ENCODE measurements at places on chromosomes 1 and 21.

DNA sequence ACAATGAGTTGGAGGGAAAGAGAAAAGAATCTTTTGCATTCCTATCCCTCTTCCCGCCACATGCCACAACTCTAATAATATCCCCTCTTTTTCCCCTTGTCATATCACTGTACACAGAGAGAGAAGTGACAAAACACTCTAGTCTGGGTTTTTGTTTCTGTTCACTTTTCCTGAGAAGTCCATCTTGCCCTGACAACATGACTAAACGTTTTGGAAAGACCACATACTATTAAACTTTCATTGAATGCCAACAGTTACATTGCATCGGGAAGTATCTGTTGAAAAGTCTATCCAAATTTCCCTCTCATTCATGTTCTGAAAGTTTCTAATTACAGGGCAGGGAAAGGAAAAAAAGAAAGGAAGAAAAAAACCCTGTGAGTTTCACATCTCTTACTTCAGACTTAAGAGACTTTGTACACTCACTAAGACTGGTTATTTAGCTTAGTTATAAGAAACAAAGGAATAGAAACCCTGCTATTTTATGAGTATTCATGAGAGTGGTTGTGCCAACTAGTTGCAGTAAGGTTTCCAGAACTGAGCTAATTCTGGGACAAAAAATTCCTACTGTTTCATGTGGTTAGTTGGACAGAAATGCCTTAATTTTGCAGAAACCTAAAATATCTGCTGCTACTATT is 16.9 kb downstream of the PLA2G4A start:
- DNase-seq = peak; percentile 51

- no peak for DNase-seq
These were observed 430 bp downstream of the BTG2 start for GRCh38 chr1:203305809-203306088.

GRCh38 chr1:25743164-25744139 is 56.5 kb upstream of the SELENON start:
- peak; percentile 24 for DNase-seq

DNA sequence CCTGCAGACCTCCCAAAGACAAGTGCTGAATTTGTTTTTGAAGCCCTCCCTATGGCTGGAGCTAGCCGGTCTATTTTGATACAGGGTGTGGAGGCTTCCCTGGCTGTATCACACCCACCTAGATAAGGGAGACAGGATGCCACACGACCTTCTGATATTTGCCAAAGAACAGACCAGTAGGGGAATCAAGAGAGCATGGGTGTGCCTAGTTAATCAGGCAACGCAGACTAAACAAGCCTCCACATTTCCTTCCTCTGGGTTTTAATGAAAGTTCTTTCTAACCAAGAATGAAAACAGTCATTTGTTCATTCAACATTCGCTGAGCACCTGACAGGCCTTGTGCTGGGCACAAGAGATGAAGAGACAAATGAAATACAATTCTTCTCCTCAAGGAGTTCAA is 446.8 kb downstream of the PLPP3 start:
- DNase-seq = no peak

GRCh38 chr1:93766451-93766850 is 84.8 kb upstream of the BCAR3 start:
- DNase-seq = no peak

DNA sequence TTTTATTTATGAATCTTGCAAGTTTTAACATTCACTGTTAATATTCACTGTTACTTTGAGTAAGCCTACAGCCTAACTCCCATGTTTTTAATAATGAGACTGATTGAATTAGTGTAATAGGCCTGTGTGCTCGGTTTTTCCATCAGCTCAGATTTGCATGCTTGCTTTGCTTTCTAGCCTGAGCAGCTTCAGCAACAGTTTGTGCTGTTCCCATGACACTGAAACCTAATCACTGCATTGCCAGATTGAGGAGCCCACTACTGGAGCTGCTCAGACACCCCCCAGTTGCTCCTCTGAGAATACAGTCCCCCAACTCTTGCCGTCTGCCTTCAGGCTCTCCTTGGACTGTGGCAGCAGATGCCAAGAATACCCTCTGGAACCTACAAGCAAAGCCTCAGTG is 695.4 kb downstream of the BRINP3 start:
- DNase-seq = no peak

DNA sequence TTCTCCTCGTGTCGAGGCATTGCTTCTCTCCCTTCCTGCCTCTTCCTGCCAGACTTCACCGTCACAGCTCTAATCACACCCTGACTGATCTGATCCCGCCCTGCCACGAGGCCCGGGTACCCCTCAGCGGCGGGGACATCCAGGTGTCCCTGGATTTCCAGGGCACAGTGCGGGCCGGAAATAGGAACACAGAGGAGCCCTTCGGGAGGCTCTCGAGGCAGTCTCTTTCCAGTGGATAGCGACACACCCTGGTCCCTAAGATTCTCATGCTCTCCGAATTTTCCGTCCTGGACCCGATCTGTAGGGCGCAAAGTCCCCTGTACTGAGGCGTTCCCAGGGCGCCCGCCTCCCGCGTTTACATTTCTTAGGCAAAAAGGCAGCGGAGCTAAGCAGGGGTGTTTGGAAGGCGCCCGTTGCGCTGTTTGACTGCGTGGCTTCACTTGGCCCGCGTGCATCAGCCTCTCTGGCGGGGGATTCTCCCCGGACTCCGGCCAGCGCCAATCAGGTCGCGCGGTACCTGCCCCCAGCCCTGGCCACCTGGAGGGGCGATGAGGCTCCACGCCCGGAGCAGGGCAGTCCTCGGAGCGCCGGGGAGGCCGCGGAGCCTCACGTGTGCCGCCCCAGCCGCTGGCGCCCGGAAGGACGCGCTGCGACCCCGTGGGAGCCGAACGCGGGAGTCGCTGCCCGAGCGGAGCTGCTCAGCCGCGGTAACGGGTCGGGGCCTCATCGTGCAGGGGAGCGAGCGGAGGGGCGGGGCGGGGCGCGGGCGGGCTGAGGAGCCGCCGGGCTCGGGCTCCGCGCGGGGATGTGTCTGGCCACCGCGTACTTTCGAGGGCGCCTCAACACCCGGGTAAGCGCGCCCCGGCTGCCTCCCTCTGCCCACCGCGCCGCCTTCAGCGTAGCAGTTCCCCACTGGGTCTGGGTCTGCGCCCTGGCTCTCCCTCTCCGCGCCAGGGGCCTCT is at the start of gene FAM163A:
FAM163A (plus strand) TSS at position 575 of the 962 bp plus-strand sequence. CDS start 69,807 bp downstream, outside the sequence.
- no peak for DNase-seq

DNA sequence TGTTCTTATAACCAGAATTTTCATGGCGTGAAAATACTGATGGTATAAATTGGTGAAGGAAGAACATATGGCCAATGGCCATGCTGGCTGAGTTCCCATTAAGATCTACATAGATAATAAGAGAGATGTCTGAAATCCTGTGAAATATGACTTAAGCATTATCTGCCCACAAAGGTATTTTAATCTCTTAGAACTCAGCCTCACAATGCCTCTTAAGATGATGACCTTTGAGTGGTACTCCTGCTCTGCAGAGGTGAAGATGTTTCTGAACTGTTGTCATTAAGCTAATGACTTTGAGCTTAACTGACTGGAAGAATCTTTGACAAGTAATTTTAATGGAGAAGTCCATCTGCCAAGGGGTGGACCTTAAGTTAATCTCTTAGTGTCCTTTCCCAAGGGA is 148.7 kb downstream of the ZNF326 start:
- no peak for DNase-seq

DNA sequence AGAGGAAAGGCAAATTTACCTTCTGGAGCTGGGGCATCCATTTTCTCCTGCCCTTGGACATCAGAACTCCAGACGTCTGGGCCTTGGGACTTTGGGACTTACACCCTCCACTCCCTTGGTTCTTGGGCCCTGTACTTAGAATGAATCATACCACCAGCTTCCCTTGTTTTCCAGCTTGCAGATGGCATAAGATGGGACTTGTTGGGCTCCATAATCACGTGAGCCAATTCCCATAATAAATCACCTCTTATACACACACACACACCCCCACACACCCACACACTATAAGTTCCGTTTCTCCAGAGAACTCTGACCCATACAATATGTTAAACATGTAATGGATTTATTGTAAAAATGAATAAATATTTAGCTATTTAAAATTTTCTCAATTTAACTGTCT is 185.7 kb downstream of the GIPC2 start:
- DNase-seq = no peak

- DNase-seq = peak; percentile 97
These were observed at the start of gene IFI16 for GRCh38 chr1:159009704-159010361. Gene IFI16, plus strand, starts transcription at chr1:159009907. Its CDS starts 4,774 bp downstream, at chr1:159014681.

DNA sequence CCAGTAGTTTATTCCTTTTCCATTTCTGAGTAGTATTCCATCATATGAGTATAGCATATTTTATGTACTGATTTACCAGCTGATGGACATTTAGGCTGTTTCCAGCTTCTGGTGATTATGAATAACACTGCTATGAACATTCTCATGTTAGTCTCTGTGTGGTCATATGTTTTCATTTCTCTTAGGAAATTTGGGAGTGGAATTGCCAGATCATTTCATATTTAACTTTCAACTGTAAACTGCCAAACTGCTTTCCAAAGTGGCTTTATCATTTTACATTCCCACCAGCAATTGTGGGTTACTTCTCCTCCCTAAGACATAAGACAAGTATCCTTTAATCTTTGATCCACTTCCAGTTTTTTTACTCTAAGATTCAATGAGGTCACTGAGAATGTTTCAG is 85.7 kb upstream of the RALGPS2 start:
- DNase-seq = no peak

- no peak for DNase-seq
These were observed 41.1 kb upstream of the TNFRSF1B start for GRCh38 chr1:12125422-12126355.

GRCh38 chr1:111195002-111195684 is 5.3 kb downstream of the DENND2D start:
- DNase-seq = no peak

DNA sequence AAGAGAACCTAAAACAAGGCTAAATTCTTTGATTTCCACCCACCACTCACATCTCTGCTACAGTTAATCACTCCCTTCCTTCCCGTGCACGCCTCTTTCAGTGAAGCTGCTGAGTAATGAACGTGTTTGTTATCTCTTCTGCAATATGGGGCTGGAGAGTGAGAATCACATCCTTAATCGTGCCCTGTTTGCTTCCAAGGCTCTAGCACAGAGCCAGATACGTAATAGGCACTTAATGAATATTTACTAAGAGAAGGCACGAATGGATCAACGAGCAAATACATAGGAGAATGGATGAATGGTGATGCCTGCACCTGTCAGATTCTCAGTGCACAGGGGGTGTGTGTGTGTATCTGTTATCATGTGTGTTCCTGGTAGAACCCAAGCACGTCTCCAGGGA is 22.1 kb upstream of the FAM43B start:
- DNase-seq = peak; percentile 48

GRCh38 chr1:206824331-206824730 is 41.1 kb upstream of the IL20 start:
- DNase-seq = no peak

- no peak for DNase-seq
These were observed 22.8 kb upstream of the STUM start for GRCh38 chr1:226525750-226526149.

DNA sequence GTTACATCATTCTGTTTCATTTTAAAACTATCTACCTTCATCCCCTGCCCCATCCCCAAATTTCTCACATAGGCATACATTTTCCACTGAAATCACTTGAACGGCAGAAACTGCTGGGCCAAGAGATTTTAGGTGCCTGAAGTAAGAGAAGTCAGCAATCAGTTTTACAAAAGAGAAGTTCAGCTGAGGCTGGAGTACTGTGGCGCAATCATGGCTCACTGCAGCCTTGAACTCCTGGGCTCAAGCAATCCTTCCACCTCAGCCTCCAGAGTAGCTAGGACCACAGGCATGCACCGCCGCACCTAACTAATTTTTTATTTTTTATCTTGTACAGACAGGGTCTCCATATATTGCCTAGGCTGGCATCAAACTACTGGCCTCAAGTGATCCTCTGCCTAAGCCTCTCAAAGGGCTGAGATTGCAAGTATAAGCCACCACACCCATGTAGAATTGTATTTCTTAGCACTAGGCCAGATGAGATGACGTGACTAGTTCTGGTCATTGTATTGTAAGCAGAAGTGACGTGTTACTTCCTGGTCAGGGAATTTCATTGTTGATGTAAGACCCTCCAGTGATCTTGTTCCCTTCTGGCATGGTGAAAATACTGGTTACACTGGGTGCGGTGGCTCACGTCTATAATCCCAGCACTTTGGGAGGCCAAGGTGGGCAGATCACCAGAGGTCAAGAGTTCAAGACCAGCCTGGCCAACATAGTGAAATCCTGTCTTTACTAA is 7.1 kb downstream of the BECN2 start:
- no peak for DNase-seq

DNA sequence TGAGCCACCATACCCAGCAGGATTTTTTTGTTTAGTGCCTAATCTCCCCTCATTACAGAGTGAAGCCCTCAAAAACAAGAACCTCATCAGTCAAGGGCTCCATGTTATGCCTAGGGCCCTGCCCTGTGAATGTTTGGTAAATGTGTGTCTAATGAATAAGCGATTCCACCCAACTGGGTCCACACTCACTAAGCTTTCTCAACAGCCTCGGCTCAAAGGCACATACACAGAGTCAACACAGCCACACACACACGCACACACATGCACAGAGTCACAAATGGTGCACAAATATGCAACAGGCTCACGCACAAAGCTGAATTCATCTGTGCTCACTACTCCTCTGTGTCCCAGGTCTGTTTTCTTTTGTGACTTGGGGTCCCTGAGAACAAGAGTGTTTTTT is 11.7 kb upstream of the SYNC start:
- DNase-seq = no peak

GRCh38 chr1:157195521-157196244 is 57.5 kb upstream of the ETV3 start:
- no peak for DNase-seq

GRCh38 chr1:230016159-230016558 is 50.9 kb upstream of the GALNT2 start:
- DNase-seq = no peak

DNA sequence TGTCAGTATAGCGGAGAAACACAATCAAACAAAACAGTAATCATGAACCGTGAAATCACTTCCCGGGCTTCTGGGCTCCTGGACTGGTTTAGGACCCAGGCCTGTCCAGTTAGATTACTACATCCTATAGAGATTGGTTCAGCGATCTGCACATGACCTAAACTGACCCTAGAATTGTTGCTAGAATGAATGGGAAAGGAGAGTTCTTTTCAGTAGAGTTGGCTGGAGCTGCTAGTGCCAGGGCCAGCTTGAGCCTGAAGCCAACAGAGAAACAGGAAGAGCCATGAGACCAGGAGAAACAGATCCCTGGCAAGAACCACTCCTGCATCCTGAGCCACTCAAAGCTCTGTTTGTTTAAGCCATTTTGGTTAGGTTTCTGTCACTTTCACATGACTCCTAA is 474.3 kb upstream of the C1orf87 start:
- DNase-seq = no peak

DNA sequence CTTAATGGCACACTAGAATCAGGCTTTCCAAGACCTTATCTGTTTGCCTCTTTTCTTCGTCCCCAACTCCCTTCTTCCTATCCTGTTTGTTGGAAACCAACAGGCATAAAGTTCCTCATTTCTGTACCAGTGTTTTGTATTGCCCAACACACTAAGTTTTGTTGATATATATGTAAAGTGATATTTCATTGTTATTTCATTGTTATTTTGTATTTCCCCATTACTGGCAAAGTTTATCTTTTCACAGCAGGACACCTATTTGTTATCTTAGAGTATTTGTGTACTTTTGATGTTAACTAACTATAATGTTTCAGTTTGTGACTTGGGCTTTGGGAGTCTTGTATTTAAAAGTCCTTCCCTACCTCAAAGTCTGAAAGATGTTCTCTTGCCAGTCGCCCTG is 27.1 kb downstream of the FAM20B start:
- DNase-seq = peak; percentile 78

- DNase-seq = no peak
These were observed 180.0 kb upstream of the LMO4 start for GRCh38 chr1:87148661-87149060.
